ENCODE measurements at places on chromosomes 11 and 22.

DNA sequence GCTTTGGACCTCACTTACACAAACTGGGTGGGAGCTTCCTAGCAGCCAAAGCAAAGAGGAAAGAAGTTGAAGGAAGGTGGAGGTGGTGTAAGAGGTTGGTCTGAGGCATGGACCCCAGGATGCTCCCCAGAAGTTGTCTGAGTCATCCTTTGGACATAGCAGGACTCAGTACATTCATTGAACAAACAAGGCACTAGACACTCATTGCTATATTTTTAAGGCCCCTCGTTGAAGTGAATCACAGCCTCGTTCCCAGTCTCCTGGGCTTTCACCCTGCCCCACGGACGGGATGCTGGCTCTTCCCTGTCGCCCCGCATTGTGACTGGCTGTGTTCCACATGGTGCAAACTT is 95.9 kb upstream of the FGF3 start:
- no peak for DNase-seq

GRCh38 chr11:12087075-12088004 is 23.1 kb upstream of the MICAL2 start:
- DNase-seq = peak; percentile 55

DNA sequence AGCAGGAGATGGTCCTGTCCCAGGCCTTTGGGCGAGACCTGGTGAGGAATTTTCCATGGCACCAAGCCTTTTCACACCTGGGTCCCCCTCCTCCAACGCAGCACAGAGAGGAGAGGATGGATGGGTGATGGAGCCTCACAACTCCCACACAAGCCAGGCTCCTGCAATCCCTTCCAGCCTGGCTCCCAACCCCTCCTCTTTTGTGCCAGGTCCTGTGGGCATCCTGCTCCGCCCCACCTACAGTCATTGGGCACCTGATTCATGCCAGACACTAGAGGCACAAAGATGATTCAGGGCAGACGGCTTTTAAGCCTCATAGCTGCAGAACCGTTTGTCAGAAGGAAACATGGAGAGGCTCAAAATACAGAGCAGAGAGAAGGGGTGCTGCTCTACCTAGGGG is 16.1 kb upstream of the MYRF start:
- no peak for DNase-seq

DNA sequence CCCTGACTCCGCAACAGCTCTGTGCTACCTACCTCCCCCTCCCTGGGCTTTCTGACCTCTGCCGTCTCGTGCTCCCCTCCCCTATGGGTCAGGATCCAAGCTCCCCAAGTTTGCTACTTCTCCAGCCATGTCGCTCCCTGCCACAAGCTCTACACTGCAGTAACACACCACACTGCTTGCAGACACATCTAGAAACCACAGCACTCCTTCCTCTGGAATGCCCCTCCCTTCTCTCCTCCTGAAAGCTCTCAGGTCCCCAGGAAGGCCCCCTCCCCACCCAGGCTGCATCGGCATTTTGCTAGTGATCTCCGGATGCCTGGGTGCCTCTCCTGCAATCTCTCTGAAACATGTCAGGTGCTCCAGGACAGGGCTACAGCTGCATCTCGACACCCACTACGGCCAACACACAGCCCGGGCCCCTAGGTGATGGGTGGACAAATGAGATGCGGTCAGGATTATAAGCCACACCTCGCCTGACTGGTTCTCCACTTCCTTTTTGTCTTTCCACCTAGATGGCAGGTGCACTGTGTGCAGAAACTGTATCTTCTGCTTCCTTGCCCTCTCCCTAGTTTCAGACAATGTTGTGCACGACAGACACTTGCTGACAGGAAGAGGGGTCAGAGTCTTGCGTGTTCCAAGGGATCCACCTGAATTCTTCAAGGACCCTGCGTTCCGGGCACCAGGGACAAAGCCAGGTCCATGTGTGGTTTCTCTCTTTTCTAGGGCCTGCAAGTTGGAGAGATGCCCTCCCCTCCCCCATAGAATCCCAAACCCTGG is 22.9 kb downstream of the RPUSD4 start:
- DNase-seq = no peak

GRCh38 chr11:4181782-4182721 is 87.5 kb downstream of the RRM1 start:
- DNase-seq = peak; percentile 73

DNA sequence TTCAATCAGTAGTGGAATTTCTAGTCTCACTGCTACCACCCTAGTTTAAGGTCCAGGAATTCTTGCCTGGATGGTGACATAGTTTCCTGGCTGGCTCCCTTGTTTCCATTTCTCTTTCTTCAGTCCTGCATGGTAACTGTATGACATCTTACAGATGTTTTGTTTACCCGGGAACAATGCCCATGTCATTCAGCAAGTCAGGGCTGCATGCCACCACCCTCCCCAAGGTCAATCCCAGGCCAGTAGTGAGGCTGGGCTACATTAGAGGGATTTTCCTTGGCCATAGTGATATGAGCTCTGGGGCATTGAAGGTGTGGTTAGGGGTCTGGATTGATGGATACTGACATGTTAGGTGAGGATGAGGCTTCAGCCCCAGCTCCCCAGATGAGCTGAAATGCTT is 114.9 kb upstream of the E2F8 start:
- no peak for DNase-seq
